ENCODE measurements at places on chromosomes 16 and 17.

DNA sequence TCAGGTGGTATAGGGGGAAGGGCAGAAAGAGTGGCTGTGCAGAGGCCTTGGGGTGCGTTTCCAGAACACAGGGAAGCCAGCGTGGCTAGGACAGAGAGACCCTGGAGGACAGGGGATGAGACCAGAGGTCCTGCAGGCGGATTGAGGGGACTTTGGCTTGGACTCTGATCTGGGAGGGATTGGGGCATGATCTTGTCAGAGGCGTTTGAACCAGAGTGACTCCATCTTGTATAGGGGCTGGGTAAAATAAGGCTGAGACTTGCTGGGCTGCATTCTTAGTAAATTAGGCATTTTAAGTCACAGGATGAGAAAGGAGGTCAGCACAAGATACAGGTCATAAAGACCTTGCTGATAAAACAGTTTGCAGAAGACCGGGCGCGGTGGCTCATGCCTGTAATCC lies 5.4 kb upstream of the NATD1 start:
- no peak for DNase-seq

- no peak for DNase-seq
Measured at GRCh38 chr17:75088465-75089417, 987 bp downstream of the SLC16A5 start.

DNA sequence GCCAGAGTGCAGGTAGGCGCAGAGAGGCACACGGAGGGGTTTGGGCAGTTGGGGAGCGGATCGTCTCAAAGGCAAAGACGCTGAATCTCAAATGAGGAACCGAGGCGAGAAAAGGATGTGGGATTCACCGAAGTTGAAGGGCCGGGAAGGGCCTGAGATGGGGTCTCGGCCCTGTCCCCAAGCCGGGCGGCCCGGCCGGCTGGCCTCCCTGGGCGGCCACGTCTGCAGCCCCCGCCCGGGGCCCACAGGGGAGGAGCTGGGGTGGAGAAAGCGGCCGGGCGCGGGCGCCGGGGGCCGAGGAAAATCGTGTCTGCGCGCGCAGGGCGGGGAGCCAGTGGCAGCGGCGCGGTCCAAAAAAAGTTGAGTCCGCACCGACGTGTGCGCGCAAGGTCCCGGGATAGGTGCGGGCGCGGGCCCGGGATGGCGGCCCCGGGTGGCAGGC lies 458 bp downstream of the SLC12A4 start:
- no peak for DNase-seq

DNA sequence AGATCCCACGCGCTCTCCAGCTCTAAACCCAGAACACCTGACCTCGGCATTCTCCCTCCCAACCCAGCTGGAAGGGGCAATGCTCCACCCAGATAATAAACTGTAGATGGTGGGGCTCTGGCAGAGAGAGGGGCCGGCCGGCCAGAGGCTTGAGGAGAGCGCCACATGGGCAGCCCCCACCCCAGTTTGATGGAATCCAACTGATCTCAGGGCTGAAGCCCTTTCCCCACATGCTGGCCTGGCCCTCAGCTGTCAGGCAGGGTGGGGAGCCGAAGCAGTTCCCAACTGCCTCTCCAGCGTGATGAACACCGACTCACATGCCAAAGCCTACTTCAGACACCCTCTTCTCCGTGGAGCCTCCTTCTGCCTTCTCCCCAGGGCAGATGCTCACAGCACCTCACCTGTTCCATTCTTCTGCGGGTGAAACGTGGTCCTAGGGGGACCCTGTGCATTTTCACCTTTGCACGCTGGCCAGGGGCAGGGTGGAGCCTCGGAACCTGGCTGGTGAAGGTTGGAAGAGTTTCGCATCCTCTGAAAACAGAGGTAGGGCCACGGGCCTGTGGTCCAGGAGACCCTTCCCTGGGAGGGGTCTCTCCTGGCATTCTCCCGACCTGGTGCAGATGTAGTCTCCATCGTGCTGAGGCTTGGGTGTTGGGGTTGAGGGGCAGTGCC lies 65.7 kb upstream of the ZNF469 start:
- no peak for DNase-seq

DNA sequence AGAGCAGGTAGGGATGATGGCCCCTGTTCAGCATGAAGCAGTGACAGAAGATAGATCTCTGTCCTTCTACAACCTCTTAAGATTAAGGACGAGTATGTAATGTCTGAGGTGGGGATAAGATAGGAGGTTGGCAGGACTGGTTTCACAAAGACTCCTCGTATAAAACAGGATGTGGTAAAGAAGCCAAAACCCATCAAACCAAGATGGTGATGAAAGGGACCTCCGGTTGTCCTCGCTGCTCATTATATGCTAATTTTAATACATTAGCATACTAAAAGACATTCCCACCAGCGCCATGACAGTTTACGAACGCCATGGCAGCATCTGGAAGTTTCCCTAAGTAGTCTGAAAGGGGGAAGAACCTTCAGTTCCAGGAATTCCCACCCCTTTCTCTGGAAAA lies 27.3 kb downstream of the MIS12 start:
- no peak for DNase-seq

DNA sequence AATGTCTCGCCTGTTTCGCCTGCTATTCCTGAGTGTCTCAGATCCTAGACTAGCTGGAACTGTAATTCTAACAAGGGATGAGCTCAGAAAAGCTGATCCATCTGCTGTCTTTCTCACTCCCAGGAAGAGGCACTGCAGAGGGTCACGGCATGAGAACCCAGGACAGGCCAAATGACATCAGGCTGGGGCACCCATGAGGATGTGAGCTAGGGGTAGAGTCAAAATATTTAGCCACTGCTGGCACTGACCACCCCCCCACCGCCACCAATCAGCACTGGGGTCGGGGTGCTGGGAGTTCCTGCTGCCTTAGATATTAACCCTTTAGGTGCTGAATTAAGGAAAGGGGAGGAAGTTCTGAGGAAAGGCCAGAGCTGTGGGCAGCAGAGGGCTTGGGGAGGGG lies 112.4 kb downstream of the IRX3 start:
- DNase-seq, result no peak

DNA sequence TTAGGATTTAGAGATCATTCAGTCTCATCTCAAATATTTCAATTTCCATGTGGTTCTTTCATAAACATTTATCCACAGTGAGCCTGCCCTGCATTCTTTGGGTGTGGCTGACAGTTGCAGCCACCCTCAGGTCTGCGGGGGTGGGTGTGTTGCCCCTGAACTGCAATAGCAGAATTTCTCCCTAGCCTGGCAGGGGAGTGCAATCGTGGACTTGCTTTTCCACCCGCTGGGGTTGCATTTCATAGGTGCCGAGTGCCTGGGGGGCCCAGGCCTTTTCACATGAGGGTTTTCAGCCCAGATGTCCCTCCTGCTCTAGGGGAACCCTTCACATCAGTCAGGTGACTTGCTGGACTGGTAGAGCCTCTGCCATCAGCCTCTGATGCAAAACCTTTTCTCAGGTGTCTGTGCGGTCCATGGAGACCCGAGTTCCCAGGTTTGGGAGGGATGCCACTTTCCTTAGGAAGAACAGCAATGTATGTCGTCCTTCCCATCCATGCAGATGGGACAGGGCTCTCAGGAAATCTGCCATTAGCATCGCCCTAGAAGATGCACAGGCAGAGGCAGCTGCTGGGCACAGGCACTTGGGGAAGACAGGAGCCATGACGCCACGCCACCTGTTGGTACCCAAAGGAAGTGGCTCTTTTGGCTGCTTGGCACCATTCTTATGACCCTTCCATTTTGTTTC lies 2.4 kb upstream of the USP36 start:
- DNase-seq, result peak; percentile 60

DNA sequence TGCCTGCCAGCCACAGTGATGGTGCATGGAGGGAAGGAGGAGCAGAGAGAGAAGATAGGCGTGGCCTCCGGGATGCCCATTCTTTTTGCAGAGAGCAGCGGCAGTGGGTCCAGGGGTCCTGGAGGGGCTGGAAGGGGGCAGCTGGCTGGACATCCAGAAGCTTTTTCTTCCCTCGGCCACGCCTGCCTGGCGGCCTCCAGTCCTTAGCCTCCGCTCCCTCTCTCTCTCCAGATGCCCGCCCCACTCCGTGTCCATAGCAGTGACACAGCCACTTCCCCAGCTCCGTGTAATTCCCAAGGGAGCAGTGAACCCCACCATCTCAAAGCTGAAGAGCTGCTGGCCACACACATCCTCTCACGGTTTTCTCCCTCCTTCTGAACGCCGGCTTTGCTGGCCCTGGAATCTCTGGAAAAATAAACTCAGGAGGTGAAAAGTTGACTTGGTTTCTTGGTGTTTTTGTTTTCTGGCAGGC lies 26.3 kb upstream of the CDC42EP4 start:
- DNase-seq, result no peak

DNA sequence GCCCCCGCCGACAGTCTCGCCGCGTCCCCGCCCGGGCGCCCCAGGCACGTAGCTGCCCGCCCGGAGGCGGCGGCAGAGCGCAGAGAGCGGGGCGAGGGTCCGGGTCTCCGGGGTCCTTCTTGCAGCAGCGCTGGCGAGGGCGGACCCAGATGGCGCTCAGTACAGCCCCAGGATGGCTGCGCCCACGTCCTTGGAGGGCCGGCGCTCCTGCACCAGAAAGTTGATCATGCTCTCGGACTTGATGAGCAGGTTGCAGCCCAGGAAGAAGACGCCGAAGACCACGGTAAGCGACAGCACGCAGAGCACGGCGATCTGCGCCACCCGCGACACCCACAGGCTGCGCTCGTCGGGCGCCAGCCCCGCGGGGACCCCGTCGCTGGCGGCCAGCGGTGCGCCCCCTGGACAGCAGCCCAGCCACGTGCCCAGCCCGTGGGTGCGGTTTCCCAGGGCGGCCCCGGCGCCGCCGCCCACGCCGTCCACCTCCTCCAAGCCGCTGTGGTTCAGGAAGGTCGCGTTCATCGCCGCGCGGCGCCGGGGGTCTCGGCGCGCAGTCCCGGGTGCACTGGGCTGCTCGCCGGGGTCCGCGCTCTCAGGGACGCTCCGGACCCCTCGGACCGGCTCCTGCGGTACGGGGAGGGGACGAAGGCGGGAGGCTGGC lies 435 bp downstream of the RPRML start:
- DNase-seq, result no peak

DNA sequence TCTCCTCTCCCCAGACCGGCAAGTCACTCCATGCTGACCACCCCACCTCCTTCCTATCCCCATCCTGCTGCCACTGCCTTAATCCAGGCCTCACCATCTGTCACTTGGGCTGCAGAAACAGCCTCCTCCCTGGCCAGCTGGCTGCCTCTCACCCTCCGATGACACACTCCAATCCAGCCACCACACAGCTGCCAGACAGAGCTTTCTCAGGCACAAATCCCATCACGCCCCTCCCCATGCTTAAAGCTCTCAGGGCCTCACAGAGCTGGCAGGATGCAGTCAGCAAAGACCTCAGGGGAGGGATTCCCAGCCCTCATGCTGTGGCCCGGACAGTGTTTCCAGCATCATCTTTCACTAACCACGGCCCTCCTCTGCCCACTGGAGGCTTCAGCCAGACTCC lies 13.7 kb downstream of the CAMKK1 start:
- DNase-seq, result no peak

DNA sequence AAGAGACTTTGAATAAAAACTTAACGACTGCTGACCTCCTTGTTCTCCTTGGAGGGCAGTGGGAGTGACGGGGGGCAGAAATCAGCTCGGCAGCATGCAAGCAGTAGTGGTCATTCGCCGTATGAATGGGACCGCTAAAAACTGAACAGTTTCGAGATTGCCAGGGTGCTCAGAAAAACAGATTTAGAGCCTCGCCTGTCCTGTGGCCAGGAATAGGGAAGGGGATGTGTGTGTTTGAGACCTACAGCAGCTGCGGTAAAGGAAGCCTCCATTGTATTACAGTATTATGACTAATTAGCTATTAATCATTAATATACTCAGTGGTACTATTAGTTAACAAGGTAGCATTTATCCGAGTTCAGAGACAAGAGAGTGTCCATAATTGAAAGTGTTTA lies 670 bp upstream of the ZNF652 start:
- no peak for DNase-seq

- DNase-seq, result no peak
Measured at GRCh38 chr16:10386517-10387100, 748 bp downstream of the ATF7IP2 start.

GRCh38 chr16:81265052-81265451 lies 26.6 kb downstream of the BCO1 start:
- DNase-seq, result no peak

DNA sequence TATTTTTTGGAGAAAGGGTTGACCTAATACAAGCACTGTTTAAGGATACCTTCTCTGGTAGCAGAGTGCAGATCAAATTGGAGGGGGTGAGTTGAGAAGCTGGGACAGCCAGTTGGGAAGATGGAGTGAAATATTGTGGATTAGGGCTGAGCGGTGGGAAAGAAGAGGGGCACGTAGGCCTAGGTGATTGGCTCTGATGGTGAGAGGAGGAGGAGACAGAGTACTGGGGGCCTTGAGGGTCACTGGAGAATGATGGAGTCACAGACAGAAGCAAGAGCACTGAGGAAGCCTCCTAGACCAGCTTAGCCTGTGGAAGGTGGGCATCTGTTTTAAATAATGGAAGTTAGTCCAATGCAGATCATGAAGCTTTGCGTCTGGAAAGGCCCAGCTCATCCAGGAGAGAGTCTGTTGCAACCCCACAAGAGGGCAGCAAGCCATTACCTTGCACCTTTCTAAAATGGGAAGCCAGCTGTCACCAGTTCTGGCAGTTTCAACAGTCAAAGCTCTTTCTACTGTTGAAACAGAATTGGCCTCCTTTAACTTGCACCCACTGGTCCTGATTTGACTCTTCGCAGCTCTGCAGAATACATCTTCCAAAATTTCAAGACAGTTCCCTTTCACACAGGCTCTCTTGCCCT lies 11.8 kb downstream of the SLC9A5 start:
- DNase-seq, result peak; percentile 37

DNA sequence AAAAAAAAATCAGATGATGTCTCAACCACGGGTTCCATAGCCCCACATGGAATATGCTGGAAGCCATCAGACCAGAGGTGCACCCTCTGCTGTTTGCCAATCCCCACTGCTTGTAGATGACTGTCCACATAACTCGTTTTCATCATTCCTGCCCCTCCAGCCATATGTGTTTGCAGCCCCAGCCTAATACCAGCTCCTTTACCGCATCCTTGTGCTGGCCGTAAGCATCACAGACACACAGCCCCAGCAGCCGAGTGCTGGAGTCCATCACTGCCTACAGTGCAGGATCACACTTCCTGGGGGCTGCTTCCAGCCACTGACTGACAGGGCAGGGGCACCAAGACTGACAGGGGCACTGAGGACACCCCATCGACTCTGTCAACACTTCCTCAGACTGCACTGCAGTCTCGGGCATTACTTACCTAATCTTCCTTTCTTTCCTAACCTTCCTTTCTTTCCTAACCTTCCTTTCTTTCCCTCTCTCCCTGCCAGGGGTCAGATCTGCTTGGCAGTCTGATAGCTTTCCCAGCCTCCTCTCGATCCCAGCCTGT lies 5.0 kb downstream of the RCVRN start:
- no peak for DNase-seq
